CD4-positive, alpha-beta T cell (primary cell): ENCODE measurements at places on chromosomes 4 and X.

DNA sequence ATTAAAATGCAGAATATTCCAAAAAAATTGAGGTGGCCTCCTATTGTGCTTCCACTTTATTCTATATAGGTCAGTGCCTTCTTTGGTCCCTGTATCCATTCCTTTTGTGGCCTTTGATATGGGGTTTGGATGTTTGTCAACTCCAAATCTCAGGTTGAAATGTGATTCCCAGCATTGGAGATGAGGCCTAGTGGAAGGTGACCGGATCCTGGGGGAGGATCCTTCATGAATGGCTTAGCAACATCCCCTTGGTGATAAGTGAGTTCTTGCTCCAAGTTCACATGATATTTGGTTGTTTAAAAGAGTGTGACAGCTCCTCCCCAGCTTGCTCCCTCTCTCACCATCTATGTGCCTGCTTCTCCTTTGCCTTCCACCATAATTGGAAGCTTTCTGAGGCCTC, 380.6 kb downstream of the INPP4B start:
- DNase-seq: no peak

- no peak for DNase-seq
Measured at GRCh38 chr4:33381816-33382215, 2661.6 kb downstream of the PCDH7 start.

- DNase-seq: no peak
Measured at GRCh38 chrX:70508296-70508911, 63.8 kb downstream of the DLG3 start.

DNA sequence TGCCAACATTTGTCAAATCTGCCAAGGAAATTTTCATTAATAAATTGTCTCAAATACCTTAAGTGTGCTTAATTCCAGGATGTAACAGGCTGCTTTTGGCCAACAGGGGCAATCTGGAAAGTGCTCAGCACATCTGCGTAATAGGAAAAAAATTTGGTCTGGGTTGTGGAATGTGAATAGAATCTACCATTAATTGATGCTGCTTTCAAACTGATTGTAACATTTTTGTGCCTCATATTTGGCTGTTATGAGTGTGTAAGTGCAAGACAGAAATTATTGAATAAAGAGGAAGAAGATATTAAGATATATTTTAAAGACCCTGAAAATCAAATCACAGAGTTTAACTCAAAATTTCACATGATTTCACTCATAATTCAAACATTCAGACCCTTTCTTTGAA, 41.1 kb downstream of the REELD1 start:
- DNase-seq: no peak

GRCh38 chrX:129641941-129642340, 12.8 kb downstream of the APLN start:
- no peak for DNase-seq

DNA sequence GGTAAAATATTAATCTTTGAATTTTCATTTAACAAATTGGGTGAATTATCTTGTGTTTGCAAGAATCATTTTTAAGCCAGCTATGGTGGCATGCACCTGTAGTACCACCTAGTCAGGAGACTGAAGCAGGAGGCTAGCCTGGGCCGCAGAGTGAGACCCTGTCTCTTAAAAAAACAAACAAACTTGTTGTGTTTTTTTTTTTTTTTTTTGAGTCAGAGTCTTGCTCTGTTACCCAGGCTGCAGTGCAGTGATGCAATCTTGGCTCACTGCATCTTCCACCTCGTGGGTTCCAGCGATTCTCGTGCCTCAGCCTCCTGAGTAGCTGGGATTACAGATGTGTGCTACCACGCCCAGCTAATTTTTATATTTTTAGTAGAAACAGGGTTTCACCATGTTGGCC, 2.2 kb downstream of the TXLNG start:
- no peak for DNase-seq

GRCh38 chrX:129058405-129058804, 464.9 kb downstream of the SMARCA1 start:
- DNase-seq: no peak

- DNase-seq: no peak
Measured at GRCh38 chr4:102751941-102752340, 8.8 kb downstream of the MANBA start.

GRCh38 chrX:9940421-9940820, 26.7 kb upstream of the CLDN34 start:
- no peak for DNase-seq

- DNase-seq: no peak
Measured at GRCh38 chr4:52866734-52867133, 4.6 kb downstream of the RASL11B start.

- no peak for DNase-seq
Measured at GRCh38 chr4:79170077-79170476, 155.8 kb downstream of the NAA11 start.

GRCh38 chr4:157988641-157989040, 184.2 kb downstream of the GASK1B start:
- no peak for DNase-seq

DNA sequence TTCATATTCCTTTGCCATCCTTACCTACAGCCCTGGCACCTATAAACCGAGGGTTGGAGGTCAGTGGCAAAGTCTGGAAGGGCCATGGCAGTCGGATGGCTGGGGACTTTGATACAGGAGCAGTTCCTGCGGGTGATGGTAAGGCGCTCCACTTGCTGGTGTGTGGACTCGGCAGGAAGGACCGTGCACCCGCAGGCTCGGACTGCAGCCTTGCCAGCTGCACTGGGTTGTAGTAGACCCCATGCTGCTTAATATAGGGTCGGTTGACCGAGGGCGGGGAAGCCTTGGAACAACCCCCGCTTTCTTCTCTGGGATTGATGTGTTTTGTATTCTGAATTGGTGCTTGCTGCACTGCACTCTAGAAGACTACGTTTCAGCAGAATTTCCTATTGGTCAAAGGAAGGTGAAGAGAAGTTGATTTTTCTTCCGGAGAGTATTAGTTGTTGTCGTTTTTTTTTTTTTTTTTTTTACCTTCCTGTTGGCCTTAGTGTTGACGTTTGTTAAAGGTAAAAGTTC, 638 bp downstream of the BLTP1 start:
- peak; percentile 1 for DNase-seq

- no peak for DNase-seq
Measured at GRCh38 chrX:147736045-147736444, 175.7 kb upstream of the FMR1 start.

- DNase-seq: no peak
Measured at GRCh38 chrX:94662689-94663088, 988.7 kb downstream of the FAM133A start.

DNA sequence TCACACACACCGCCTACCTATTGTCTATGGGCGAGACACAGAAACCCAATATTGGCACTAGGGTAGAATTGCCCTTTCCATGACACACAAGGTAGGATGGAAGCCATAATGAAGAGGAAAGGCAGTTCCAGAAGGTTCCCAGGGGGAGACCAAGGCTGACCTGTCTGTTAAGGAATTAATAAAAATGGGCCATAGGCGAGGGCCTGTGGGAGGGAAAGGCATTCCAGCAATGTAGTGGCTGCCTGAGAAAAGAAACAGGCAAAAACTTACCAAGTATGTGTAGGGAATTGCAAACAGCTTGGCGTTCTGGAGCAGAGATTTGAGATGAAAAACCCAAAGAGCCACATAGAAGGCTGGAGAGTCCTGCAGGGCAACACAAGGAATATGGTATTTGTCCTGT, 19.1 kb downstream of the MAGED2 start:
- no peak for DNase-seq

DNA sequence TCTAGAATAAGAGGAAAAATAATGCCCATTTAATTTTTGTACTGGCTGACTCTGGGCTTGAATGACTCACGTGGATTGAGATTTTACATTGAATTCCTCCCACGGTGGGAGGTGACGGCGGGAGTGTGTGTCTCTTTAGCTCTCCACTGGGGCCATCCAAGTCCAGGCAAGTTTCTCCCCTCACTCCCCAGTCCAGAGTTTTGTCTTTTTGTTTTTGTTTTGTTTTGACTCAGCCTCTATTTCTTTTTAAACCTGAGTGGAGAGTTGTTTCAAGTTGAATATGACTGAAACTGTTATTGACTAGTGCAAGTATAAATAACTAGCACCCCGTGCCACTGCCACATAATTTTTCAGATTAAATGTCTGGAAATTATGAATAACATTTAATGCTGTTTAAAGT, 13.6 kb downstream of the CHST7 start:
- DNase-seq: no peak

- DNase-seq: no peak
Measured at GRCh38 chr4:24751926-24752539, 43.3 kb upstream of the SOD3 start.

- peak; percentile 12 for DNase-seq
Measured at GRCh38 chrX:100512471-100512870, 72.3 kb upstream of the TNMD start.

DNA sequence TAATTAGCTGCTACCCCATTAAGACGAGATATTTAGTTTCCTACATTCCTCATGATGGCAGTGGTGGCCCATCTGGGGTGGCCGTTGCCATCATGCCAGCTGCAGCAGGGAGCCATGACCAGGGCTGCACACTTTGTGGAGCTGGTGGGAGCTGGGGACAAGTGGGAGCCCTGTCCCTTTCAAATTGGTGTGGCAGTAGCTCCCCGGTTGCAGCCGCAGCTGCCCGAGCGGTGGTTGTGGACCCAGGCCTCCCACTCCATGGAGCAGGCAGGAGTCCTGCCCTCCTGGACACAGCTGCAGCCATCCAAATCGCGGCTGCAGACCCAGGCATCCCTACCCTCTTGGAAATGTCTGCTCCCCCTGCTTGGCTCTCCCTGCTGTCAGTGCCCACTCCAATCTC, 9.3 kb upstream of the SYTL5 start:
- DNase-seq: no peak

DNA sequence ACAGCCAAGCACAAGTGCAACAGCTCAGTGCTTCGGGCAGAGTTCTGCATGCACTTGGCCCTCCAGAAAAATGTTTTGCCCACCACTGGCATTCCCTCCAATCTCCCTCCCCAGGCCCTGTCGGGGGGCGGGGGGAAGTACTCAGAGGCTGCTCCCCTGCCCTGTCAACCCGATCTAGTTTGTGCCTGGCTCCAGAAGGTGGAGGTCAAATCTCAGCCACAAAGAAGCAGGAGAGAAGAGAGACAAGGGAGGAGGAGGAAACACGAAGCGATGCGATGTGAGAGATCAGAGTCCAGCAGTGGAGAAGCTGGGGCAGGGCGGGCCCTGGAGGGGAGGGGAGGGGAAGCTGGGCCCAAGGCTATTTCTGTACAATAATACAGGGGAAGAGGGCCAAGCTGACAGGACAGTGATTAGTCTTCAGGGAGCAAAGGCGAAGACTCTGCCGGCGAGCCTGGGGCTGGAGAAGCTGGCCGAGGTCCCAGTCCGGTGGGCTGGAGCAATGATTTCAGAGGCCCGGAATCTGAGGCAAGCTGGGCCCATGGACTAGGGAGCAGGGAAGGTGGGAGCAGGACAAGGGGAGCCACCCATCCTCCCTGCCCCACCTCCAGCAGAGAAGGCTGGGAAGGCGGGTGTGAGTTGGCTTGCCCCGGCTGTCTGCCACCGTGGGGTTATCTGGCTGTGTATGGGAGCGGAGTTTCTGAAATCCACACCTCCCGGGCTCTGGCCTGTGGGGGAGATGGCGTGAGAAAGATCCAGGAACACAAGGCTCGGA, 167.1 kb downstream of the EFNB1 start:
- no peak for DNase-seq

GRCh38 chr4:82891707-82892466, 934 bp upstream of the SEC31A start:
- no peak for DNase-seq

- no peak for DNase-seq
Measured at GRCh38 chrX:55801811-55802210, 84.3 kb downstream of the RRAGB start.

DNA sequence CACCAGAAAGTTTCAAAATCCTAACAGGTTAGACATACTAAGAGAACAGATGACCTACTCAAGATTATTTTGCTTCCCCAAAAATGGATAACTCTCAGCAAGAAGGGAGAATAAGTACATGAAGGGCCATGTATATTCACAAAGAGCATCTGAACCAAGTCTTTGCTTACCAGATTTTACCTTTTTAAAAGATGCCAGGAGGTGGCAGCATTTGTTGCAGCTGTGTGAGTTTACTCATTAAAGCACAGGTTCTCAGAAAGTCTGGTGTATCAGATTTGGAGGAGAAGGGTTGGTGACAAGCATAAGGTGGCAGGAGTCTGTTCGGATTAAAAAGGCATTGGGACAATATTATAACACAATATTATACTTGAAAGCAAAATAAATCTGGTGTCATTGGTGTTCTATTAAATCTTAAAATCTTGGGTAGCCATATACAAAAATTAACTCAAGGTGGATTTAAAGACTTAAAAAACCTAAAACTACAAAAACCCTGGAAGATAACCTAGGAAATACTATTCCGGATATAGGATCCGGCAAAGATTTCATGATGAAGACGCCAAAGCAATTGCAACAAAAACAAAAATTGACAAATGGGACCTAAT, 51.3 kb upstream of the NFKB1 start:
- DNase-seq: peak; percentile 36

GRCh38 chr4:157964463-157964862, 208.4 kb downstream of the GASK1B start:
- no peak for DNase-seq

GRCh38 chr4:171035909-171036308, 777.3 kb upstream of the GALNTL6 start:
- no peak for DNase-seq

DNA sequence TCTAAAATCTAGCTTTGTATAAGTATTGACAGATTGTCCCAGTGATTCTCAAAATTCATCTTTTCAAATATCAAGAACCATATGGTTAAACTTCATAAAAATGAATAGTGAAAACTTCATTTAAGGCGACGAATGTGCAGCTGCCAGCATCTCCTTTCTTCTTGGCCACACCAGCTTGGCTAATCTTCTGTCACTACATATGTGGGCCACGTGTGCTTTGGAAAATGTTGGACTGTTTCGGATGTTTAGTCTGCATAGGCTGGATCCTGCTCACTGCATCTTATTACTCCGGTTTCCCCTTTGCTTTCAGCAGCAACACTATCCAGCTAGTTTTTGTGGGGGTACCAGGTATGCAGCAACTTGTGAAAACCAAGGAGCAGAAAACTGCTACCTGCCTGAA, 221.9 kb downstream of the BMPR1B start:
- no peak for DNase-seq

GRCh38 chrX:23720117-23720677, 22.9 kb downstream of the ACOT9 start:
- DNase-seq: no peak

- DNase-seq: no peak
Measured at GRCh38 chr4:70992391-70992881, 1.0 kb upstream of the DCK start.

- DNase-seq: no peak
Measured at GRCh38 chrX:34238896-34239295, 106.8 kb upstream of the FAM47A start.

GRCh38 chrX:153812220-153812619, 17.8 kb downstream of the SSR4 start:
- DNase-seq: no peak

- DNase-seq: no peak
Measured at GRCh38 chr4:6526156-6526555, 48.8 kb upstream of the MAN2B2 start.

- no peak for DNase-seq
Measured at GRCh38 chr4:25972984-25973745, 59.1 kb downstream of the SMIM20 start.

- no peak for DNase-seq
Measured at GRCh38 chr4:17657090-17657489, 42.6 kb downstream of the MED28 start.
